NCI-H774 (cell line): ENCODE measurements at places on chromosomes 5 and 9.

DNA sequence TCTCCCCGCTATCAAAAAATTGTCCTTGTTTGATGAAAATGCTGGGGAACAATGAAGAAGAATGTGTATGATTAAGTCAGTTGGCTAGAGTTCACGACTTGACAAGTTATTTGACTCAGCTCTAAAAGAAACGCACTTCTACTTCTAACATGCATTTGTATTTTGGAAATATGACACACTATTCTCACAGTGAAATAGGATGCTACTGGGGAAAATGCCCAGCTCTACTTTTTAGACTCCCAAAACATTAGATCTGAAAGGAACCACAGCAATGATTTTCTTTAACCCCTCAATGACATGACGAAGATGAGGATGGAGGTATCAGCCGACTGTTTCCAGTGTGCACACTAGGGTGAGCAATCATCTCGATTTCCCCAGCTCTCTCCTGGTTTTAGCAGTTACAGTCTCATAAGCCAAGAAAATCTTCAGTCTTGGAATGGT is 83.6 kb upstream of the PCSK1 start:
- DNase-seq, result no peak

DNA sequence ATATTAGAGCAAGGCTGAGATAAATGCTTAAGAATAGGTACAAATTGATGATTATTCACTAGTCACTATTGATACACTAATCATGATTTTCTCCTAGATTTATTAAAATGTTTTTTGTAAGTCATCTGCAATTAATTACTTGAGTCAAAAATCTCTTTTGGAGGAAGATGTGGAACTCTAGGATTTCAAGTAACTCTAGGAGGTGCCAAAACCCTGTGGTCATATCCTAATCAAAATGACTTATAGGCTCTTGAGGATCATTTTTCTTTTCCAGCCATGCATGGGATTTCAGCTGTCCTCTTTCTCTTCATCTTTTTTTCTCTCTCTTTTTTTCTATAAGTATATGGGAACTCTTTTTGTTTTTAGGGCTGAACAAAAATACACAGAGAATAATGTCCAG is 141.8 kb upstream of the CD180 start:
- no peak for DNase-seq

DNA sequence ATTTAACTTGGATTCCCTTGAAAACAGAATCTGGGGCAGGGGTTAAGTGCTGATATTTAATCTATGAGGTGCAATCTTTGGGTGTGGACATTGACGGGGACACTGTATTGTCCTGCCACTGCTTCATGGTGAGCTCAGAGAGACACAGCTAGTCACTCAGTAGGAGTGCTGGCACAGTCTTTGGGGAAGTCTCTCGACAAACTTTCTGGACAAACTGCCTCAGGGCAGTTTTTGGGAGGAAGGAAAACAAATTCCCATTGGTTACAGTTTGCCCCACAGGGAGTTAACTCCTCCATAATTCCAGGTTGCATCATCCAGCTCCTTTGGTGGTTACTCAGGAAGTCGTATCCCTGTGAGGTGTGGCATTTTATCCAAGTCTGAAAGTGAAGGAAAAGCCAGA is 17.9 kb downstream of the HNRNPK start:
- no peak for DNase-seq

- DNase-seq, result no peak
These were observed 82.0 kb upstream of the HAPLN1 start for GRCh38 chr5:83802686-83803085.

DNA sequence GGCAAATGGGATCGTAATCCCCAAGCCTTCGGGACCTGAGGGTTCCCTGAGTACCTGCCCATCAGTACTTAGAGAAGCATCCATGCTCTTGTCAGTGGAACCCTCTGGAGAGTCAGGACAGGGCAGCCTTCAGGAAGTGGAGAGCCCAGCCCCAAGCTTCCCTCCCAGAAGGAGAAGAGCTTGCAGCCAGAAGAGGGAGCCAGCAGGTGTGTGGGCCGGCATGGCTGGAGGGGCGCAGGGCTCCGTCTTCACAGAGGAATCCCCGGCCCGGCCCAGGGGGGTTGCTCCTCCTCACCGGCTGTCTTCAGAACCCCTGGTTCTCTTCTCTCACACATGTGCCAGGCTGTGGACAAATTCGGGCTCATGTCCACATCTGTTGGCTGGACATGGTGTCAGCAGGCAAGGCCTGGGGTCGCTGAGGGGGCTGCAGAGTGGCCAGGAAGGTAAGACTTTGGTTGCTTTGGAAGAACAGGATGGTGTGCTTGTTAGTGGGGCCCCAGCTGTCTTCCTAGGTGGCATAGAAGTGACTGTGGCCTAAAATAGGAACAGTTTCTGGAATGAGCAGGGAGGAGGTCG is 58.9 kb upstream of the RXRA start:
- no peak for DNase-seq

- no peak for DNase-seq
These were observed 525.9 kb upstream of the ZNF608 start for GRCh38 chr5:125272357-125272756.

GRCh38 chr9:116238225-116238624 is 84.6 kb downstream of the PAPPA start:
- no peak for DNase-seq

DNA sequence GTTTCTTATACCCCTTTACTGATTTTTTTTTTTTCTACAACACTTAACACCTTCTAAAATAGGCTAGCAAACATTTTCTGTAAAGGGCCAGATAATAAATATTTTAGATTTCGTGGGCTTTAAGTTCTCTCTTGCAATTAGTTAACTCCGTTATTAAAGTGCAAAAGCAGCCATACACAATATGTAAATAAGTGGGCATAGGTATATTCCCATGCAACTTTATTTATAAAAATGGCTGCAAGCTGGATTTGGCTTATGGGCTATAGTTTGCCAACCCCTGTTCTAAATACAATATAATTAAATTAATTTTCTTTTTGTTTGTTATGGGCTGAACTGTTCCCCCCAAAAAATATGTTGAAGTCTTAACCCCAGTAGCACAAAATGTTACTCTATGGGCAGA is 10.8 kb downstream of the IL6ST start:
- no peak for DNase-seq

- no peak for DNase-seq
These were observed 194.6 kb downstream of the CSNK1G3 start for GRCh38 chr5:123706531-123706930.

DNA sequence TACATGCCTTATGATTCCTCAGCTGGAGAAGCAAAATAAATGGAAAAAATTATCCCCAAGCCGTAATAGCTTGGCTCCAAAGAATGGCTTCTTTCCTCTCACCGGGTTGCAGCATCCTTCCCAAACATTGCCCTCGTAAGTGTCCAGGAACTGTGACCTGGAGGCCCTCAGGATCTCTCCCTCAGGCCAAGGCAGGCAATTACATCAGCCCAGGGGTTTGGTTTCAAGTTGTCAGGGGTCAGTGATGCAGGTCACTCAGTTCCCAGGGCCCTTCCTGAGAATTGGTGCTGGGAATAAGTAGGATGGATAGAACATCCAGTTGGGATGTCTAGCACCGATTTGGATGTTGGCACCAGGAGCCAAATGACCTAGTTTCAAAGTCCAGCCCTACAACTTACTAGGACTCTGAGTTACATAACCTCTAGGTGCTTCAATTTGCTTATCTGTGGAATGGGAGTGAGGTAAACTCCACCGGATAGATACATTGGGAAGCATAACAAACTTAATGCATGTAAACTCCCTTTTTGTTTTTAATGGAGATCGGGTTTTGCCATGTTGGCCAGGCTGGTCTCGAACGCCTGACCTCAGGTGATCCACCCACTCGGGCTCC is 133.5 kb upstream of the DAP start:
- no peak for DNase-seq

DNA sequence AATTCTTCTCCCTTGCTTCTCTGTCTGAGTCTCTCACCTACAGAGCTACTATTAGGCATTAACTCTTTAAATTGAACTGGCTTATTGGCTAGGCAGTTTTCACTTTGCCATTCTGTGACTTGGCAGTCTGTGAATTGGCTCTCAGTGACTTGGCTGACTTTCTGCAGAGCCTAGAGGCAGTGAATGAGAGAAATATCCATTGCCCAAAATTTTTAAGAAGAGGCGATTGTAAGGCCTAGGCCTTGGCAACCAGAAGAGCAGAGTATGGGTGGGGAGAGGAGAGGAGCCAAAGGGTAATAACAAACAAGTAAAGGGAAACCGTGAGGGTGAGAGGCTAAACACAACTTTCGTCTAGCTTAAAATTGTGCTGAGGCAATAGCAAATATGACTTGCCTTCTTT is 176.7 kb downstream of the PRR16 start:
- no peak for DNase-seq

- no peak for DNase-seq
These were observed 514.8 kb downstream of the PSAT1 start for GRCh38 chr9:78811622-78812276.

GRCh38 chr9:33452828-33453271 is 5.5 kb upstream of the AQP3 start:
- DNase-seq, result no peak

DNA sequence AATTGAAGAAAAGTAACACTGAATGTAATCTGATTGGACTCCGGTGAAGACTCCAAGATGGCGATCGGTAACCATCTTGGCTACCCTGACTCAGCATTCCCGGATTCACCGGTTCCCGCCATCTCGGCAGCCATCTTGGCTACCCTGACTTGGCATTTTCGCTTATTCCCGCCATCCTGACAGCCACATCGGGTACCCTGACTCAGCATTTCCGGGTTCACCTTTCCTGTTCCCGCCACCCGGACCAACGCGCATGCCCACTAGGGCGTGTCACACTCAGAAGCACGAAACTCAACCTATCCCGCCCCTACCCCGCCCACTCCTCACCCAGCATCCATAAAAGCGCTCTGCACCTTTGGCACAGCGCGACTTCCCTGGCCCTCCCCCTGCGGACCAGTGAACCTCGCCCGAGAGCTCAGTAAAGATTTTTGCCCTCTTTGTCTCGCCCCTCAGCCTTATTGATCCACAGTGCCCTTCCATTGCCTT is 17.2 kb downstream of the SPTLC1 start:
- DNase-seq, result no peak

DNA sequence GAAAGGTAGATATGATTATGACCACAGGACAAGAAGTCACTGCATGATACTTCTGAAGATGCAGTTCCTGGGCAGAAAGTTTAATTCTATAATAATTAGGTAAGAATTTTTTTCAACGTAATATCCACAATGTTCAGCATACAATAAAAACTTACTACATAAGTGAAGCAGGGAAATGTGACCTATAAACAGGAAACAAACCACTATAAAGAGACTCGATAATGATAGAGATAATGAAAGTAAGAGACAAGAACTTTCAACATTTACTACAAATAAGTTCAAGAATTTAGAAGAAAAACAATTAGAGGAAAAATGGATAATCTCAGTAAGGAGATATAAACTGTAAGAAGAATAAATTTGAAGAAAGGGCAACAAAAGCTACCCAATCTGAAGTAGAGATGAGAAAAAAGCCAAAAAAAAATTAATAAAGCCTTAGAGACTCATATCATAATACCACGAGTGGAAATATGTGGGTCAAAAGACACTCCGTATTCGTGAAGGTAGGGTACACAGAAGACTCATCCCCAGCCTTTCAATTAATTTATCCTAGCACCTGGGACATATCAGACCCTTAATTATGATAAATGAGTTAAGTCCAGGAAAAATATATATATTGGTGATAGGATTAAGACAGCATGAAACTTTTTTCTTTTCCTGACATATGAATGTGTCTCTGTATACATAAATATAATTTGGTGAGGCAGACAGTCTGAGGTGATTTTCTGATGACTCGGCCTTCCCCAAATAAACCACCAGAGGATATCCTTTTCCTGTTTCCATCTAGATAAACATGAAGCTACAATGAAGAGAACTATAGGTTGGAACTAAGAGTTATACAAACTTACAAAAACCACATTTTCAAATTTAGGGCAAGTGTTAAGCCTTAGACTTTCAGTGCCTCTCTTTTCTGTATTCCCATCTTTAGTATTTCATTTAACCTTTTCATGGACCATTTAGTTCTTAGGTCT is 120.4 kb downstream of the RAPGEF6 start:
- no peak for DNase-seq

- no peak for DNase-seq
These were observed 126.9 kb upstream of the PDE4D start for GRCh38 chr5:60020457-60020856.

DNA sequence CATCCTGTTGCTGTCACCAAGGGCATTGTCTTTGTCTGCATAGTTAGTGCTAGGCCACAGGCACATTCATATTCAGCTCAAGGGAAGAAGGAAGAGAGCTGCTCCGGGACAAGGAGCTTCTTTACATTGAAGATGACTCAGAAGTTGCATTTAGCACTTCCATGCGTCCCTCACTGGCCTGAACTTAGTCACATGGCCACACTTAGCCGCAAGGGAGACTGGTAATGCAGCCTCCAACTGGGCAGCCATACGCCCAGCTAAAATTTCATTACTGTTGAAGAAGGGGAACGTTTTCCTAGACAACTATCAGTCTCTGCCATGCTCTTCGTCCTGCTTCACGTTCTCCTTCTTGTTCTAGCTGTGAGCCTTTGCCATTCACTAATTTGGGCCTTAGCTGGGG is 20.0 kb downstream of the ACTL7B start:
- DNase-seq, result no peak

GRCh38 chr5:103674251-103674650 is 111.7 kb upstream of the NUDT12 start:
- peak; percentile 98 for DNase-seq

GRCh38 chr9:14542071-14542470 is 151.2 kb downstream of the ZDHHC21 start:
- peak; percentile 16 for DNase-seq

- no peak for DNase-seq
These were observed 71.5 kb downstream of the PRLR start for GRCh38 chr5:35158622-35159369.

GRCh38 chr5:10528056-10528816 is 35.6 kb upstream of the ANKRD33B start:
- DNase-seq, result no peak

GRCh38 chr9:137300567-137301080 is 1.4 kb downstream of the NRARP start:
- peak; percentile 27 for DNase-seq

DNA sequence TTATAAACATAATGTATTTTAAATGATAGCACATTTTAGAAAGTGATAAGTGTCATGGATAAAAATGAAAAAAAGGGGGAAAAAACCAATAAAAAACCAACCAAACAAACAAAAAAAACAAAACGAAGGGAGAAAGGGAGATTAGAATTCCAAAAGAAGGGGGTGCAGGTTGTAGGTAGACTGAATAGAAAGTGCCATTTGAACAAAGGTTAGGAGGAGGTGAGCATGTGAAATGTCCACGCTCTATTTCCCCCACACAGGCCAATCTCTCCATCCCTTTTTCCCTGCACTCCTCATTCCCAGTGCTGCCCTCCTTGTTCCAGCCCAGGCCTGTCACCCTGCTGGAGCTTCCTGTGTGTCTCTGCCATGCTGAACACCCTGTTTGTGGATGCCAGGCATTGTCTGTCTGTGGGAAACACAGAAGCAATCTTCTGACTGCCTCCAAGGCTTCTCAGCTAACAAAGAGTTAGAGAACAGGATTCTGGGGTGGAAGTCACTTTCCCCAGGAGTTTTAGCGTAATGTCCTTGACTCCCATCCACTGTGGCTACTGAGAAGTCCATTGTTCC is 138.8 kb downstream of the ADAMTS16 start:
- DNase-seq, result no peak

GRCh38 chr5:73663161-73663859 is 37.3 kb downstream of the ARHGEF28 start:
- DNase-seq, result peak; percentile 19
